ENCODE measurements at places on chromosomes 5 and 9.

- no peak for DNase-seq
These were observed 674 bp downstream of the C5orf15 start for GRCh38 chr5:133967698-133968203.

- DNase-seq: peak; percentile 53
These were observed 500.6 kb downstream of the EBF1 start for GRCh38 chr5:158599157-158599556.

DNA sequence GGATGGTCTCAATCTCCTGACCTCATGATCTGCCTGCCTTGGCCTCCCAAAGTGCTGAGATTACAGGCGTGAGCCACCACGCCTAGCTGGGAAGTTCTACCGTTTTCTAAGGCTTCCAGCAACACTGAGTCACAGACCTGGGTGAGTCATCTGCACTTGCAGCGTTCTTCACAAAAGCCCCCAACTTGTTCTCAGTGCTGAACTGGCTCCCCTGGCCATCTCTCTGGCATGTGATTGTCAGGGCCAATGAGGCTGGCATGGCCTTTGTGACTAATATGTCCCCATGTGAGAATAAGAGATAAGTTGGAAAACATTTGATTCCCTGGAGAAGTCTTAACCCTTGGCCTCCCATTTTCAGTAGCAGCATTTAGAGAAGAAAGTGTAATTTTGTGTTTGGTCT, 124.4 kb downstream of the WDR41 start:
- DNase-seq: no peak

DNA sequence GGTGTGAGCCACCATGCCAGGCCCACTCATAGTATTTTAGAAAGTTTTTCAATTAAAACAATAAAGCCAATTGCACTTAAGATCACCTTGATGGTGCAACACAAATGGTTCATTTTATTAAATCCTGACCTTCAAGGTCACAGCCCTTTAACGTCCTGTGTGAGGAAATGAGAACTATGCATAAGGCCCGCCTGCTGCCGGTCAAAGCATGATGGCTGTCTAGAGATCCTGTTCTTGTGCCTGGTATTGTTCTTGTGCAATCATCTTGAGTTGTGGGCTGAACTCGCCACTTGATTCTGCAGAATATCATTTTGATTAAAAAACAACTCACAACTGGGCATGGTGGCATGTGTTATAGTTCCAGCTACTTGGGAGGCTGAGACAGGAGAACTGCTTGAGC, 43.6 kb upstream of the FBXW11 start:
- no peak for DNase-seq

- no peak for DNase-seq
These were observed 128.4 kb downstream of the DNAH5 start for GRCh38 chr5:13816126-13816525.

GRCh38 chr5:3237276-3237868, 358.3 kb upstream of the IRX1 start:
- DNase-seq: no peak

DNA sequence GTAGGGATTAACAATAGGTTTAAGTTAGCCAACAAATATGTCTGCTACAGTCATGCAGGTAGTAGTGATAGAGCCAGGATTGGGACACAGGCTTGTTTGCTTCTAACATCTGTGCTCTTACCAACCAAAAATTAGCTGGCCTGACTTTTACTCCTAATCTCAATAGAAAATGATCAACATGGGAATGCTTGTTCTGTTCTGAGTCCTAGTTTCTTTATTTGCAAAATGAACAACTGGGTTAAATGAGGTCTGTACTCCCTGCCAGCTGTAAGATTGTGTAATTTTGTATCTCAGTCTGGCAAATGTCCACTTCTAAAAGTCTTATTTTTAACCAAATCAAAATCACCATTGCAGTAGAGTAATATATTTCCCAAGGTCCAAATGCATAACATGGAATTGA, 216.8 kb downstream of the NMUR2 start:
- no peak for DNase-seq

DNA sequence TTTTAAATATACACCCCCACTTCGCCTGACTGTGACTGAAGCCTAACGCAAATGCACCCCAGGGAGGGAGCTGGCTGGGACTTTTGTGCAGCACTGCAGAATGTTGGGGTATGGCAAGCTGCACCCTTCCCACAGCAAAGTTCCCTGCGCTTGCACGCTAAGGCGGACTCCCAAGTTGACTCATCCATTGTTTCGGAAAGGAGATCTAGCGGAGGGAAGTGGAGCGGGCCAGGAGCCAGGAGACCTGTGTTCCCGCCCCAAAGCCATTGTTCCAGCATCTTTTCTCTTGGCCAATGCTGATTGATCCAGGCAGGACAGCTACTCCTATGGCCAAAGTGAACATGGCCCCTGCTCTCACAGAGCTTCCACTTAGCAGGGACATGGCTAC, 202.9 kb downstream of the AOPEP start:
- no peak for DNase-seq

DNA sequence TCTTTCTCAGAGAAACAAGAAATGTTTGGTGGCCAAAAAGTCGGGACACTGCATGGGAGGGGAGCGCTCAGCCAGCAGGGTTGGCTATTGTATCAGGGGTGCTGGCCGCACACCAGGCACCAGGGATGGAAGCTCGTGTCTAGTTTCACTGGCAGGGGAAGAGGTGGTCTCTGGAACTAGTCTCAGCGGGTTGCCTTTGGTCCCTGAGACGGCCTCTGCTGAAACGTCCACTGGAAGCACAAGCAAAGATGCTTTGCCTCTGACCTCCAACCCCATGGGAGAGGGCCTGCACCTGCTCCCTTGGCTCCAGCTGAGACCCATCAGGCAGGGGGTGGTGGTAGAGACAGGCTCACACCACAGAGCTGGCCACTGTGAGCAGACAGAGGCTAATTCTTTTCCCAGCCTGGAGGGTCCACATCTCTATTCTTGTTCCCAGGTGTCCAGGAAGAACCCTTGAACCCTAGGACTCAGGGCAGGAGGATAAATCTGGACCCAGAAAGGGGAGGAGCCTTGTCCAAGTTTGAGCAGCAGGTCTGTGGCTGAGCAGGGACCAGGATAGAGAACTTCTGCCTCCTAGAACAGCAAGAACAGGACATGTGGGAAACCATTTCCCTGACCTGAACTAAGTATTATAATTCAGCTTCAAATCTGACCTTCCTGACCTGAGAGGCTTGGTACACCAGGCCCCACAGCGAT, 102.6 kb downstream of the RGS3 start:
- DNase-seq: no peak

DNA sequence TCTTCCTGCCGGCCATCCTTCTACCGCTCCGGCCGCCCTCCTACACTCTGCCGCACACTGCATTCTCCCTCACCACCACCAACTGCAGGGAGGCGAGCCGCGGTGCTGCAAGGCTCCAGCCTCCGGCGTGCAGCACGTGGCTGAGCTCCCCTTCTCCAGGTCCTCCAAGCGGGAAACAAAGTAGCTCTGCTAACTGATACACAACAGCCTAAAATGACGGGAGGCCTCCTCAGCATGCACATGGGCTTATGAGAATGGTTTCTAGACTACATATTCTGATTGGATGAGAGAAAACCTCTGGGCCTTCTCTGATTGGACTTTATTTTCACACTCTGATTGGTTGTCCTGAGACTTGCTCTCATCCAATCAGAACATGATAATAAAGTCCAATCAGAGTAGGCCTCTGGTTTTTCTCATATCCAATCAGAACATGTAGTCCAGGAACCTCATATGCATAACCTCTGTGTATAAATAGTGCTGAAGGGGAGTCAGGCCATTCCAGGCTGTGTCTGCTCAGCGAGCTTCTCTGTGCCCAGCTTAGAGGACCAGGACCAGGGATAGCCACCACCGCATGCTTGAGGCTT, 27.0 kb upstream of the ZNF354B start:
- DNase-seq: no peak

DNA sequence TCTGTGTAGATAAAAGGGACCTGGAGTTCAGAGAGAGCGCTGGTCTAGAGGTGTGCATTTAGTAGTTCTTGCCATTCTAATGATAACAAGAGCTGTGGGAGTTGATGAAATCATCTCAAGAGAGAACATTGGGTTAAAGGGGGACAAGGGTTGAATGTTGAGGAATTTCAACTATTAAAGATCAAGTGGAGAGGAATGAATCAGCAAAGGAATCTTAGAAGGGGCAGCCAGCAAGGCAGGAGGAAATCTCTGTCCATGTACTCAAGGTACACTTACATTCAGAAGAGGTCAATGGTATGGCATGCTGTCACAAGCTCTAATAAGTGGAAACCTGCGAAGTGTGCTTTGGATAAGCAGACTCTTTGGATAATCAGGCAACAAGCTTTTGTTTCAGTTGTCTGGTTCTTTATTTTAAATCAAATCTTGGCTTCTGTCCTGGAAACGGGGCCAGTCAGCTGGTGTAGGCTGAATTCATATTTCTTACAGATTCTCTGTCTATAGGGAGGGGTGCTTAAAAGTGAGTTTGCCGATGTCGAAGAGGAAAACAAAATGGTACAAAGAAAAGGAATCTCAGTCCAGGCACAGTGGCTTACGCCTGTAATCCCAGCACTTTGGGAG, 320.5 kb upstream of the CD180 start:
- peak; percentile 71 for DNase-seq

DNA sequence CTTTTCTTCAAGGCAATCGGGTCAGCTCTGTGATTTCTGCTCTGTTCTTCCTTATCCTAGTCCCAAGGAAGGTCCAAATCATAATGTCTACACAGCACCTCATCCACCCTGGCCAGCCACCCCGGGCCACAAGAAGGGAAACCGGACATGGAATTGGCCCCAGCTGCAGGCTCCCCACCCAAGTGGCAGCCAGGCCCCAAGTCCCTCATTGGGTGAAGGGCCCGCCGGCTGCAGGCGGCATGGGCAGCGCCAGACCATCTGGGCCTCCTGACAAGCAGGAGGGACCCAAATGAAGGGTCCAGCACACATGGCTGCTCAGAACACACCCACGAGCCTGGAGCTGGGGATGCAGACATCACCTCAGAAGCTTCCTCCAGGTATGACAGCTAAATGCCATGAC, 33.7 kb downstream of the BICD2 start:
- DNase-seq: no peak

GRCh38 chr5:172573986-172574870, 66.8 kb upstream of the NEURL1B start:
- DNase-seq: no peak

DNA sequence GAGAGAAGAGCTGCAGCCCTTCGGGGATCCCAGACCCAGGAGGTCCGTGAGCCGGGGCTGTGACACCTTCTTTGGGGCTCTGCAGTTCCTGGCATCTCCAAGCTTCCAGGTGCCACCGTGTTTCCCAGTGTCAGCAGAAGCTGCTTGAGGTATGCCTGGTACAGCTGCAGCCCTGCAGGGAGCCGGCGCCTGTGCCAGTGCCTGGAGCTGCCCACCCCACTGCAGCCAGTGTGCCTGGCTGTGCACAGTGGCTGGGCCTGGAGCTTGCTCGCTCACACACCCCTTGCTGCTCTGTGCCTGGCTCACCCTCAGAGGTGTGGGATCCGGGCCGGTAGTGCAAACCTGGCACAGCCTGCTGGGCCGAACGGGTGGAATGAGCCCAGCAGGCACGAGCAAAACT, 65.5 kb downstream of the NACC2 start:
- no peak for DNase-seq
